ENCODE measurements at places on chromosomes 4 and X. TPM values are rescaled to one million over a fixed set of nuclear protein-coding genes. Genes with fewer than 3 reads are reported as not detected.
A peak's percentile ranks its signal among the peaks of the same experiment; 100 is the strongest.

DNA sequence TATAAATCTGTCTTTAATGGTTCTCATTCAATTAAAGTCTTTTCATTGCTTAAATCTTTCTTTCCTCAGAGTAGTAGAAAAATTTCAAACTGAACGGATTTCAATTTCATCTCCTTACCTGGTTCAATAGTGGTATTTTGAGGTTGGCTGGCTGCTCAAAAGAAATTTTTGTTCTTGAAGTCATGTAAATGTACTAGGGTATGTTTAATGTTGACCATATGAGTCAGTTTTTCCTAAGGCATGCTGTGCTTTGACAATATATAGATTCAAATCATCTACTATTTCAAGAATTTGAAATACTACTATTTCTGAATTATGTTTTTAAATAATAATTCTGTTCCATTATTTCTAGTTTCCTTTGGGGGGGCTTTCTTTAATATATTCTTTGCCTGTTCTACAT, 105.5 kb downstream of the PACRGL start:
- no peak for DNase-seq

GRCh38 chr4:105061136-105061696, 85.5 kb upstream of the TET2 start:
- no peak for DNase-seq

DNA sequence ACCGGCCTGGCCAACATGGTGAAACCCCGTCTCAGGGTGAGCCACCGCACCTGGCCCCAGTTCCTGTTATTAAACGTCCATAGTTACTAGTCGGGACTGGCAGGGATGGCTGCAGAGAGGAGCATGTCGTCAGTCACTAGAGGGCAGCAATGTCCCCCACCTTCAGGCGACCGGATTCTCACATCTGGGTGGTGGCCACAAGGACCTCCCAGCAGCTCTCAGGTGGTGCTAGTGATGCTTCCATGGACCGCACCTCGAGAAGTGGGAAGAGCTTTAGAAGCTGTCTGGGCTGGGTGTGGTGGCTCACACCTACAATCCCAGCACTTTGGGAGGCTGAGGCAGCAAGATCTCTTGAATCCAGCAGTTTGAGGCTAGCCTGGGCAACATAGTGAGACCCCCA, 13.3 kb upstream of the IL3RA start:
- no peak for DNase-seq

DNA sequence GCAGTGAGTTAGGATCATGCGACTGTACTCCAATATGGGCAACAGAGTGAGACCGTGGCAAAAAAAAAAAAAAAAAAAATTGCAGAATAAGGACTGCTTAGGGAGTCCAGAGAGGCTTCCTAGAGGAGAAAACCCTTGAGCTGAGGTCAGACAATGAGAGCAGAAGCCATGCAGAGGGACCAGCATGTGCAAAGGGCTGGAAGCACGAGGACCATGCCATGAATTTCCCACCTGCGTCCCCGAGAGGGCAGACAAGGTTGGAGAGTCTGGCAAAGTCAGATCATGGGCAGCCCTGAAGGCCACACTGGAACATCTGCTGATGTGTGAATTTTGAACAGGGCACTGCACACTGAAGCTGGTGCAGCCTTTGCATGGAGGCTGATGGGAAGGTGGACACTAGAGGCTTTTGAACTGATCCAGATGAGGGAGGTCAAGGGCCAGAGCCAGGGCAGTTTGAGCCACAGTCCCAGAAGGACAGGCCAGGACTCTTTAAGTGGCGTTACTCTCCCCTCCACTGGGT, 6.5 kb upstream of the JAKMIP1 start:
- DNase-seq, result no peak

DNA sequence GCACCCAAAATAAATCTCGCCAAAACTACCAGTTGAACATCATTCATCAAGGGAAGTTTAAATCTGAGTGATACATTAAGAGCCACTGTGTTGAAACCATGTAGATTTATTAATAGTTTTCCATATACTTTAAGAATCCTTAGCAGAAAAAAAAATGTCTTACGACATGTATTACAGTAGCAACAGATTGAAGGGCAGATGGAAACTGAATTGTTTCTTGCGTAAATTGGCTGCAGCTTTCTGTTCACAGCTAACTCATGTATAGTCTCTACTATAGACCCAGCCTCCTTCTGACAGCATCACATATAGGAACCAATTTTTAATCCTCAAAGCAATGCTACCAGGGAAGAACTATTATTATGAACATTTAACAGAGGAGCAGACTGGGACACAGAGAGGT, 195.2 kb upstream of the PUDP start:
- no peak for DNase-seq

DNA sequence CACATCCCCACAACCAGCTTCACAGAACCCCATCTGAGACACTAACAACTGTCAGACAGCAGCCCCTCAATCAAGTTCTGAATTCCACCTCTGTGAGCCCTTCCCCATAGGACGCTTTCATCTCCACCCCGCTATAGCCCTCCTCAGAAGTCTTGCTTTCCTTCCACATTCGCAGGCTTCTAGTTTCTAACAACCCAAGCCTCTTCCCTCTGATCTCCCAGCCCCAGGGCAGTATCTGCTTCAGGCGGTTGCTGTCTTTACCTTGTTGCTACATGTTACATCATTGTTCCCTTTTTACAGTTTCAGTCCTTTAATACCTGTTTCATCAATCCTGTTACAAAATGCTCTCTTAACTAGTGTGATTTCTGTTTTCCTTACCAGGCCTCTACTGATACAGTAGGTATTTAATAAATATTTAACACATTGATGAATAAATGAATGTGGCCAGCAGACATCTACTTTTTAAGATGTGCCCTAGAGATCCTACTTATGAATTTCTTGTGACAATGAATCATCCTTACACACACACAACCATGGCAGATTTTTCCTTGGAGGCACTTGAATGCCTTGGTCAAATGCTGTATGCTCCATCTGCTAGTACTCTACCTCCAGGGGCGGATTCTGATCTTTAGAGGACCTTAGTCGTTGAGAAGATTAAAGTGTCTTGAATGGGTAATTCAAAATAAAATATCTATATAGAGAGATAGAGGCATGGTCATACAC, 164.7 kb upstream of the SLIT2 start:
- no peak for DNase-seq

- no peak for DNase-seq
These were observed 861 bp downstream of the SEC24D start for GRCh38 chr4:118834960-118835569.

- no peak for DNase-seq
These were observed 137.7 kb upstream of the LIMCH1 start for GRCh38 chr4:41400296-41400695.

GRCh38 chr4:112206431-112206830, 25.2 kb upstream of the AP1AR start:
- DNase-seq, result no peak

DNA sequence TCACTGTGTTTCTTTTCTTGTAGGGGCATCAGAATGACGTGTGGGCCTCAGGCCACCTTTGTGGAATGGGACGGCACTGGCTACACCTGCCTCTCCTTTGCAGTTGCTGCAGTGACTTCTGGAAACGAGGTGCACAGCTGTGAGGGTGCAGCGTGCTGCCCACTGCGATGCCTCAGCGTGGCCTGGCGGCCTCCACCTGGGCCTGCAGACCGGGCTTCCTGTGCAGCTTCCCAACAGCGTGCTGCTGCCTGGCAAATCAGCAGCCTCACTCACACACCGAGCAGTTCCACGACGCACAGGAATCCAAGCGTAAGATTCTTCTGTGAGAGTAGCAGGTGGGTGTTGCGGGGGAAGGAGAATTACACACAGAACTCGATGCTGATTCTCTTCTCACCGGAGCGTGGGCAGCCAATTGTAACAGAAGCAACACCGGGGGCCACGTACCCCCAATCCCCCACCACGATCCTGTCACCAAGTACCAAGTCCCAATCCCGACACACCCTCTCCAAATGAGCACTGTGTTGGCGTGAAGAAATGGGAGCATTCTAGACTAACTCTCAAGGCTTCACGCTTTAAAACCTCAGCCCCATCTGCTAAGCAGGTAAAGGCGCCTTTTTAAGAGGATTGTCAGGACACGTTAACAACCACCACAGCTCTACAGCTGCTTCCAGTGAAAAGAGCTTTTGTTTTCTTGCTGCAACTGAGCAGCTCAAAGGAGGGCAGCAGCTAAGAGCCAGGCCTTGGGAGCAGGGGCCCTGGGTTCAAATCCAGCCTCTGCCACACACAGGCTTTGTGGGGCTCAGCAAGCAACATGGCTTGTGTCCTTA, 16.9 kb downstream of the WDR1 start:
- no peak for DNase-seq

- DNase-seq, result no peak
These were observed 152.1 kb downstream of the FMR1NB start for GRCh38 chrX:148133105-148133725.

DNA sequence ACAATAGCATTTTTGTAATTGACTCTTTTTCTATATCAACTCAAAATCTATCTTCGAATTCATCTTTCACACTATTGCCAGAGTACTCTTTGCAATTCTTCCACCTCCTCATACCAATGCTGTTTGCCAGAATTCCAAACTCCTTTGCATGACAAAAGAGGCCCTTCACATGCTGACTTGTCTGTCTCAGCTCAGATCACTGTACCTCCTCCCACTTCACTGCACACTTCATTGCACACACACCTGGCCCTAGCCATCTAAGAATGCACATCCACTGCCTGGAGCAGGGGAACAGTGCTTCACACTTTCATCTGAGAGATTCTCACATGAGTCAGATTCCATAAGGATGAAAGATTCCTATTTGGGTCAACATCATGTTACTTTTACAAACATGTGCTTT, 56.5 kb downstream of the PRDM5 start:
- no peak for DNase-seq

GRCh38 chr4:113122066-113122465, 72.6 kb downstream of the ANK2 start:
- DNase-seq, result no peak

DNA sequence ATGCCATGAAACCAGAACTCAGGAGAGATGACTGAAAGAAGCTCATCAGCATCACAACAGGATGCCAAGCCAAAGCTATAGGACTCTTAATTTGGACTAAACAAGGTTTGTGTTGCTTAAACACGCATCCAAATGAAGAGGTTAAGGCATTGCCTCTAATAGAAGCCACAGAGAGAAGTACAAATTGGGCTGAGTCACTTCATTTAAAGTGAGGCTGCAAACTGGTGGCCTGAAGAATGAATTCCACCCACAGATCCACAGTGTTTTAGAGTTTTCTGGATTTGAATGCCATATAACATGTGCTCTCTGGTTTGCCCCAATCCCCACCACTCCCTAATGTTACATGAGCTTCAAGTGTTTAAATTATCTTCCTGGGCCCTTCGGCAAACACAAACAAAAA, 103.5 kb downstream of the FIP1L1 start:
- no peak for DNase-seq

GRCh38 chr4:113758372-113758771, 3.2 kb downstream of the CAMK2D start:
- no peak for DNase-seq

DNA sequence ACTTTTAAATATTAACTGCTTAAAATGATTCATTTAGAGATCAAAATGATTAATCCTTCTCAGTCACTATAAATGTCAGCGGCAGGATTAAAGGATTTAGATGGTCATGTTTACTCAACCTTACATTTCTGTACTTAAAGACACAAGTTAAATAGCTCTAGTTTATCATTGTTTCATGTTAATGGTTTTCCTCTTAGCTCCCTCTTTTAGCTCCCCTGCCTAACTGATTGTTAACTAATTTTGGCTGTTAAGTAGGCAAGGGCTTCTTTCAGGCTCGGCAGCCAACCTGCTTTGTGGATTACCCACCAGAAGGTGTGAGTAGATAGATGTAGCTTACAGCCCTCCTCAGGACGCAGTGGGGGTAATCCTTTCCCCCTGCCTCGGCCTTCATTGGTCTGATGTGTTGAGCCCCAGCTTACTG, 96.0 kb downstream of the TENM3 start:
- no peak for DNase-seq

GRCh38 chrX:38400389-38400910, 48.0 kb downstream of the OTC start:
- DNase-seq, result no peak

- no peak for DNase-seq
These were observed 1290.8 kb upstream of the PABPC4L start for GRCh38 chr4:135492439-135492838.

GRCh38 chrX:107507093-107507743, 57.8 kb downstream of the FRMPD3 start:
- DNase-seq, result no peak

GRCh38 chr4:1684506-1685234, 557 bp upstream of the FAM53A start:
- peak; percentile 92 for DNase-seq

DNA sequence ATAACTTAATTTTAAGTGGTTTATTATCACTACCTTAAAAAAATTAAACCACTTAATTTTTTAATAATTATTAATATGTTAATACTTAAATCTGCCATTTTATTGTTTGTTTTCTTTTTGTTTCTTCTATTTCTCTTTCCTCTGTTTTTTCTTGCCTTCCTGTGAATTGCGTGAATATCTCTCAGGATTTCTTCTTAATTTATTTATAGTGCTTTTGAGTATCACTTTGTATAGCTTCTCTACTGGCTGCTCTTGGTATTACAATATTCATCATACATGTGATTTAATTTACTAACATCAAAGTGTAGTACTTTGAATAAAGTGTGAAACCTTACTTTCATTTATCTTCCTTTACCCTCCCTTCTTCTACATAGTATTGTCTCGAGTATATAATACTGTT, 349.5 kb upstream of the CPXCR1 start:
- DNase-seq, result no peak

DNA sequence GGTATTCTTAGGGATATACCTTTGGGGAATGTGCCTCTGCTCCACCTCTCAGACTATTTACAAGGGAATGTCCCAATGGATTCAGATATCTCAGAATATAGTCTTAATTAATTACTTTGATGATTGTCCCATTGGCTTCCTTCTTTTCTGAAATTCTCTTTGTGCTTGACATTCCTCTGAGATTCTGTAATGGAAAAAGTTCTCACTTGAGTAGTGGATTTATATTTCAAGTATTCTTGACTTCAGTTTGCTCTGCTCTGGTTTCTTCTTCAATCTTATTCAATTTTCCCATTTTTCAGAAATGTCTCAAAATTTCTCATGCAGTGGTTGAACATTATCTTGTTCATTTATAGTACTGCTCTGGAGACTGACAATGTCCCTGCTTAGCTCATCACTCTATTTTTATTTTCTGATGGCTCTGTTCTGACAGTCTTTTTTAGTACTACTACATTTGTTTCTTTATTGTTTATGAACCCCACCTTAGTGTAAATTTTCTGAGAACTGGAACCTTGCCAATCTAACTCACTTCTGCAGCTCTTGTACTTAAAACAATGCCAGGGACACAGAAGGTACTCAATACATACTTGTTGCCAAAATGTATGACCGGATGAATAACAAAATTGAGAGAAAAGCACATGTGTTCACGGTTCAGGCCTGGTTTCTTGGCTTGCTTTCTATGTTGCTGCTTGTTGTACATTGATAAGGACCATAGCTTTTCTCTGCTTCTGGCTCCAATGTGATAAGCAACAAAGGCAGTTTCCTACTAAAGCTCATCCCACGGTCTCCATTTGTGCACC, 471.7 kb downstream of the GASK1B start:
- no peak for DNase-seq

GRCh38 chr4:184503869-184504300, 29.5 kb upstream of the IRF2 start:
- no peak for DNase-seq

- no peak for DNase-seq
These were observed 62.4 kb upstream of the NDP start for GRCh38 chrX:44035571-44035970.

The DCLK2 gene
- total RNA-seq, result 4.9 TPM

The LRCH2 gene
- 3.3 TPM for total RNA-seq

The MAGEE1 gene
- 0.95 TPM for total RNA-seq

The RHOXF2B gene
- not detected for total RNA-seq

The ENOX2 gene
- total RNA-seq, result 27.0 TPM

The CABS1 gene
- not detected for total RNA-seq

The CCDC120 gene
- total RNA-seq, result 2.1 TPM
